Stimulated activated CD8-positive, alpha-beta memory T cell treated with anti-CD3 and anti-CD28 coated beads, Interleukin-4, amount 100 ng/mL, for 1 hour (primary cell): ENCODE measurements at places on chromosomes 12 and 14.

DNA sequence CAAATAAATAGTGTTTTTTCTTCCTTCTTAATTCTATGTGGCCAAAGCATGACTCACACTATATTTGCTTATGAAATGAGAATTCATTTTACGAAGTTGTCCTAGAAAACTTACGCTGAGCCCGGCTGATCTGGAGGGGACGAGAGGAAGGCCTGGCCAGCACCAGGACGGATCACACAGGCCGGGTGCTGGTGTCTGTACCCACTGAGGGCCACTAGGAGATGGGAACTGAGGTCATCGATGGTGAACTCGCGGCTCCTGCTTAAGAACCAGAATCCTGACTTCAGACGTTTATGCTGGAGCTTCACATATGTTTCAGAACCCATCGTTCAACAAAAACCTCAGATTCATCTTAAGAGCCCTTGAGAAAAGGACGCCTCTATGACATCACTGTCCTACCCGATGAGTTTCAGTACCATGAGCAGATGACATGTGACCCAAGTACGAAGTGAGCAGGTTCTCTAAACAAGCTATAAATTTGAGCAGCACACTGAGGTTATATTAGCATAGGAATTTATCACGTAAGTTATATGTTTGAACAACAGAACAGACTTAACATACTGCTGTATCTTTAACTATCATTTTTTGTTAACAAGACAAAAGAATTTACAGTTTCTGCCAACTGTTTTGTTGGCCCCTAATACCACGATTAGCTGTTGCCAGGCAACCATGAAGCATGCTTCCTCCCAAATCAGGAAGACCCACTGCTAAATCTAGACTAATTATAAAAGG lies 111.9 kb downstream of the FOXN3 start:
- no peak for DNase-seq

DNA sequence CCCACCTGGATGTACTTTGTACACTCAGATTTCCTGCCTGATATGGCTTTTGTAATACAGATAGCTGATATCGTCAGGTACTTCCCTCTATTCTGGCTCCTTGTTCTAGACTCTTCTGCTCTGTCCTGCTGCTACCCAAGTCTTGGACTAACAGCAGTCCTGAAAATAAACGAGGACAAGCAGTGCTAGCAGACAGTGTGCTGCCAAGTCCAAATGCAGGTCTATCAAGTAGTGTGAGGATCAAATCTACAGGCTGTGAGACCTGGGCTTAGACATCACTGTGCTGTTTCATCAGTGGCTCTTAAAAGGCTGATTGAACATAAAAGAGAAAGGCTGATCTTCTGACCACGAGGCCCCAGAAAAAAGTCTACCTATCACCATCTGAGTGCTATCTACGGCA lies 418.1 kb downstream of the APAF1 start:
- no peak for DNase-seq

DNA sequence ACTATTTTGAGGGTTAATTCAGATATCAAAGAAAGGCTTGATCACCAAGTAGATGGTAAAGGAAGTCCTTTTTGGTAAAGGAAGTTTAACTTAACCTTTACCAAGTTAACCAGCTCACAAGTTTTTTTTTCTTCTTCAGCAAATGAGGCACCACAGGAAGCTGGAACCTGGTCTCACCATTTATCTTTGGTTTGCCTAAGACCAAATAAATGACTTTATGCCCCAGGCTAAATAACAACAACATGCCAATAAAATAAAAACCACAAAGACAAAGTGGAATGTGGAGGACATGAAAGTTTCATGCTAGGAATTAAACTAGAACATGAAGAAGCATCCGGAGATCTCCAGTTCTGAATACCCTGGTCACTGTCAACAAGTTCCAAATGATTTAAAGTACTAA lies 116.8 kb upstream of the PRICKLE1 start:
- DNase-seq, result no peak

DNA sequence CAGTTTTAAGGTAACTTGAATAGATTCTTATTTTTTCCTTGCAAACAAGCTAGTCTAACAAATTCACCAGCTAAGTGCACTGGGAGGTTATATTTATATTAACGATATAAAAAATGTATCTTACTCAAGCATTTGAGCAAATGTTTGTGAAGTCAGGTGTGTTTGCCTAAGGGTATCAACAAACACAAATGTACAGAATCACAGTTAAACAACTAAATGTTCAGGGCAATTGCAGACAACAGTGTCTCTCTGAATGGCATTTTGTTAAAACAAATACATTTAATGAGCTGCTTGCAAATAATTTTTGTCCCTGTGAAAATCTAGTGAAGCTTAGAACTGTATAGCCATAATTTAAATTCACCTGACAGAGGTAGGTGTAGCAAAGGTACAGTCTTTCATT lies 28.2 kb upstream of the FLRT2 start:
- no peak for DNase-seq

DNA sequence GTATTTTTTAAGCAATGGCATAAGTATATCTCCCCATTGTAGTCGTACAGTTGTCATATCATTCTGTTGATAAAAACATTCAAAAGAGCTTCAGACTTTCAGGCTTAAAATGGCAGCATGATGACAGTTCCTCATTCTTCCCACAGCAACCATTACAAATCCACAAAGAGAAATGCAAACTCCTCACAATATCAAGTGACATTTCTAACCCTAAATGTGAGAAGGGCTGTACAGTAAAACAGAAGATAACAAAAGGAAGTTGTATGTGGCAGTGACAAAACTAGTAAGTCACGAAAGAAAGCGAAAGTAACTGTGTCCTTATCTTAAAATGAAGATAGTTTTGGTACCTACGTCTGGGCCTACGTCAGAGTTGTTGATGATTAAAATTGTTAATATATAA lies 46.7 kb downstream of the GXYLT1 start:
- no peak for DNase-seq

DNA sequence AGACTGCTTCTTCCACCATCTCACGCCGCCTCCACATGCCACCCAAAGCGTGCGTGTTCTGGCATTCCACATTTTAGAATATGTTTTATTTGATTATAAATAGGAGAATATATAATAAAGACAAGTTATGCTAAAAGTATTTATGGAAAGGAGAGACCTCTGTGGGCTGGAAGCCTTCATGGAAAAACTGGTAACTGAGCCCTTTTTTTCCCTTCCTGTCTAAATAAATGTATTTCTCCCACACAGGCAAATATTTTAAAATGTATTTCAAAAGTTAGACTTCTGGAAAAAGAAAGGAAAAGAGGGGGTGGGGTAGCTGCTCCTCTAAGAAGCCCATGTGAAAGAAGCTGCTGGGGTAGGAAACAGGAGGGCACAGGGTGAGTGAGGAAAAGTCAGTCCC lies 16.1 kb upstream of the NR4A1 start:
- no peak for DNase-seq

DNA sequence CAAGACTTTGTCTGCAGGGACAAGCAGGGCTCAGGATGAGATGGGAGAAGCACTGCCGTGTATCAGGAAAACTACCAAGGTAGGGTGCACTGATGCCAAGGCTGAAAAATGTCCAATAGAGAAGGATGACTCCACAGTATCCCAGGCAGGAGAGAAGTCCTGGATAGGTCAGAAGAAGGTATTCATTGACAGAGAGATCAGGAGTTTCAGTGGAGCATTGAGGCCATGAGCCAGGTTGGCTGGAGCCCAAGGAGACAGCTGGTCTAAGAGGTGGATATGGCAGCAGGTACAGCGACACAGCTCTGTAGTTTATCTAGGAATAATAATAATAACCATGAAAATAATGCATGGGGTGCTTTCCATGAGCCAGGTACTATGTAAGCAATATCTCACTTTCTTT lies 180.9 kb downstream of the EXOC5 start:
- DNase-seq, result no peak

DNA sequence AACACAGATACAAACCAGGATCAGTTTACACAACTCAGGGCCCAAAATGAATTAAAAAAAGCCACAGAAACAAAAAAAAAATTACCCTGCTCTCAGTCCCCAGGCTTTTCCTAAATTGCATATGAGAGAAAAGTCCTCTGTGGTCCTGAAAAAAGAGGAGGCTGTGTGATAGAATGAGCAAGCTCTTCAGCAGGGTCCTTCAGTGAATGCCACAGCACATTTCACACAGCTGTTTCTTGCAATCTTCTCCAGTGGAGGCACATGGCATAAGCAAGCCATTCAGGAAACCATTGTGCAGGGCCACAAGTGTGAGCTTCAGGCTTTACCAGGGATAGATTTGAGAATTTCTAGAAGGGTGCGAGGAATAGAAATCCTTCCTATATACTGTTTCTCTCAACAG lies 168.5 kb downstream of the PPM1H start:
- DNase-seq, result no peak

DNA sequence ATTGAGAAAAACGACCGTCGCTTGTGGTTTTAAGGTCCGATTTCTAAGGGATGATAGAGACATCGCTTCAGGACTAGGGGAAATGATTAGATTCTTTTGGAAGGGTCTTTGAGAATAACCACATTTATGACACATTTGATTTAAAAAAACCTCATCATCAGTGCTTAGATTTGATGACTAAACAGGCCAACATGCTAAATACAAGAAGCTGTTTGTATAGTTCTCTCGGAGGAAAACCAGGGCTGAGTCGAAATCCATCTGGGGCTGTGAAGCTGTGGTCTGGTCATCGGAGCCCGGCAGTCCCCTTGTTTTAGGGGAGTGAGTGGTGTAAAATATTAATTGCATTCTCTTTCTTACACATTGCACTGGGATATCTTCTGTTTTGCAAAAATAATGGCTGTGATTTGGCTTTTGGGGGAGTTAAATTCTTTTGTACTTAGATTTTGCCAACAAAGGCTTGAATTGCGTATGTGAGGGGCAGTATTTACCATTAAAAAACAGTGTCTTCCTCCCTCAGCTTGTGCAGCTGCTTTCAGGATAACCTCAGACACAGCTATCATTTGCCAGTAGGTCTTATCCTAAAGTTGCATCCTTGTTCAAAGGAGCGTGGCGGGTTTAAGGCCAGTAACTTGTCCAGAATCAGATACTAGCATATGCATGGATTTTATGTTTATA lies 550 bp downstream of the GNG2 start:
- no peak for DNase-seq

DNA sequence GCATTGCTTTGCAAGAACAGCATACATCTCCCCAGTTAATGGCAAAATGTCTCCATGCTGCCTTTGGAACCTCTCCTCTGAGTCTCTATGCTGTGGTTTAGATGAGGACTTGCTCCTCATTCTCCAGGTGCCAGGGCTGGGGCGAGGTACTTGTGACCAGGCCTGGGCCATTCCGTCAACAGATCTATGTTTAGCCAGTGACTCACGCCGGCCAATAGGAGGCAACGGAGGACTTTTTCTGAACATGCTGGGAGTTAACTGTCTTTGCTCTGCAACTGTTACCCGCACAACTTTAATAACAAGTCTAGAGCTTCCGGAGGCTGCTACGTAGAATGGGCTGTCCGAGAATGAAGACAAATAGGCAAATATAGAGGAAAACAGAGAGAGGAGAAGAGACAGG lies 214.2 kb downstream of the GLT1D1 start:
- no peak for DNase-seq

- DNase-seq, result no peak
Observed at GRCh38 chr14:103676881-103677675, 38.2 kb downstream of the XRCC3 start.

GRCh38 chr12:10067942-10068341 lies 30.8 kb downstream of the CLEC1A start:
- DNase-seq, result no peak

GRCh38 chr14:60313093-60313492 lies 64.1 kb downstream of the PPM1A start:
- DNase-seq, result no peak

DNA sequence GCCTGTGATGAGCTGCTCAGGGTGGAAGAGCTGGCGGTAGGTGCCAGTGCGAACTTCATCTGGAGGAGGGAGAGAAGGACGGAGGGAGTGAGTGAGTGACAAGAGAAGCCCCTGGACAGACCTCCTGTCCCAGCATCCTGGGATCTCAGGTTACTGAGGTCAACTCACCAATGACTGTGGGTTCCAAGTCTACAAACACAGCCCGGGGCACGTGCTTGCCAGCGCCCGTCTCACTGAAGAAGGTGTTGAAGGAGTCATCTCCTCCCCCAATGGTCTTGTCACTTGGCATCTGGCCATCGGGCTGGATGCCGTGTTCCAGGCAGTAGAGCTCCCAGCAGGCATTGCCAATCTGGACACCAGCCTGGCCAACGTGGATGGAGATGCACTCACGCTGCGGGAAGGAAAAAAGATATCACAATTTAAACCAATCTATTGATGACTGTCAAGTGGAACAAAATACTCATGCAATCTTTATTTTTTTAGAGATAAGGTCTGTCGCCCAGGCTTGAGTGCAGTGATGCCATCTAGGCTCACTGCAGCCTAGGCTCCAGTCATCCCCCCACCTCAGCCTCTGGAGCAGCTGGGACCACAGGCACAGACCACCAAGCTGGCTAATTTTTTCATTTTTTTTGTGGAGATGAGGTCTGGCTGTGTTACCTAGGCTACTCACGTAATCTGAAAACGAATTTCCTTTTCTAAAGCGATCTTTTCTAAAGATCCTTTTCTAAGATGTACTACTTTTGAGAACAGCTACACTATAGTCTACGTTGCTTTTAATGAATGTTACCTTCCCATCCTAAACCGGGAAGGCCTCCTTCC lies 1.7 kb downstream of the TUBA1B start:
- DNase-seq, result no peak

GRCh38 chr12:25996677-25997076 lies 38.2 kb downstream of the RASSF8 start:
- no peak for DNase-seq

DNA sequence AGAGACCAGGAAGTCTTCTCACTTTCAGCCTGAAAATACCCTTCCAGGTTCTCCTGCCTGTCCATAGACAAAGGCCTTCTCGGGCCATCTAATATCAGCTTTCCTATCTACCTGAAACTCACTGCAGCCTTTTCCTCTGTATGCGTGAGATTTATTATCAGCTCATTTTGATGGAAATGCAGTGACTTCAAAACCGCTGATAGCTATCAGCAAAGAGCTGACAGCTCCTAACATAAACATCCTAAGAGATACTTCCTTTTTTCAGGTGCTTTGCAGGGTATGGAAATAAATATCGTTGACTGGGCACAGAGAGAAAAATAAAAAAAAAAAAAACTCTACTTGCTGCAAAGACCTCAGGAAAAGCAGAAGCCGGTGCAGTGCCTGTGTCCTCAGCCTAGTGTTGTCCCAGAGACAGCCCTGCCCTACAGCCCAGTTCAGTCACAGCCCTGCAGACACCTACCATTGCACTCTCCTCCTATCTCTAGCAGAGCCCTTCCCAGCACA lies 215.0 kb upstream of the EGLN3 start:
- DNase-seq, result no peak

GRCh38 chr12:48040354-48040753 lies 36.1 kb upstream of the COL2A1 start:
- DNase-seq, result no peak

DNA sequence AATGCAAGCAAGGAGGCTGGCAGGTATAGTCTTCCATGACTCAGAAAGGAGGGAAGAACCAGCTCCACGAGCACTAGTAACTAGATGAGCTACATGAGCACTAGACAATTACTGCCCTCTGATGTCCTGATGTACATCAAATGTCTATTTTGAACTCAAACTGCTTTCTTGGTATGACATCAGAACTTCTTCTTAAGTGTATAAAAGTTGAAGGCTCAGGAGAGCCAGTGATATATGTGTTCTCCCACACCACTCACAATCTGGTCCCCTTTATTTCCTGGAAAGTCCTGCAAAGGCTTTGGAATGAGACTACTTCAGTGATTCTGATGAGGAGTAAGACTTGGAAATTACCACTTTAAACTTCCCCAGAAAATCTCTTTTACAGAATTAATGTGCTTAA lies 18.5 kb upstream of the DHRS7 start:
- DNase-seq, result no peak

GRCh38 chr12:125288931-125289928 lies 224.0 kb downstream of the AACS start:
- DNase-seq, result no peak

GRCh38 chr14:76101391-76102379 lies 50.0 kb upstream of the GPATCH2L start:
- no peak for DNase-seq
